Stimulated activated naive CD4-positive, alpha-beta T cell treated with Interleukin-2 at 50 U/mL for 16 hours (primary cell): ENCODE measurements at places on chromosomes 2 and 18.

DNA sequence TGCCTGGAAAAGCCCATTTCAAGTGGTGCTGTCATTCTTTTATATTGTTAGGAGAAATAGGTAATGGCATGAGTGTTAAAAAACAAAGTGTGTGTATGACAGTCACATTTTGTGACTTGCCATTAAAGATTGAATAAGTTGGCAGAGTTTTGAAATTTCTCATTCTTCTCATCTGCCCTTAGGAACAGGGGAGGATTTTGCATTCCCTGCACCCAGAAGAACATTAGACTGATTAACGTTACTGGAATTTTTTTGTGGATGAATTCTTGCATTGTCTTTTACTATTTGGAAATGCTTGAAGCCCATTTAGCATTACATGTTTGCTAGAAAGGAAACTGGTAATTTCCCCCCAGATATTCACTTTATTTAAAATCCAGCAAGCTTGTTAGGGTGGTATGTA is 162.2 kb downstream of the BABAM2 start:
- DNase-seq = no peak

DNA sequence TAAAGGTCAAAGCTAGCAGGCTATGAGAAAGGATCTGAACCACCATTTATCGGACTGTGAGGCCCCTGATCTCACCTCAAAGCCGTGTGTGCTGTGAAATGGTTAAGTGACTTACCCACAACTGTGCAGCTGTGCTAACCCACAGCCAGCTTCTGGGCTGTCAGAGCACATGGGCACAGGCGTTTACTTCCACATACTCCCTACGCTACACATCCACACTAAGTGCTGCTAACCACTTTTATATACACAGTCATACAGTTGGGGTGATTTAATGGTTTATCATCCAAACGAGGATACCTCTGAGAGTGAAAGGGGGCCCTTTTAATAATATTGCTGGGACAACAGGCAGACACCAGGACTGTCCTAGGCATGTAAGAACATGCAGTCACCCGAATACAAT is 37.3 kb downstream of the CYRIA start:
- DNase-seq = no peak

DNA sequence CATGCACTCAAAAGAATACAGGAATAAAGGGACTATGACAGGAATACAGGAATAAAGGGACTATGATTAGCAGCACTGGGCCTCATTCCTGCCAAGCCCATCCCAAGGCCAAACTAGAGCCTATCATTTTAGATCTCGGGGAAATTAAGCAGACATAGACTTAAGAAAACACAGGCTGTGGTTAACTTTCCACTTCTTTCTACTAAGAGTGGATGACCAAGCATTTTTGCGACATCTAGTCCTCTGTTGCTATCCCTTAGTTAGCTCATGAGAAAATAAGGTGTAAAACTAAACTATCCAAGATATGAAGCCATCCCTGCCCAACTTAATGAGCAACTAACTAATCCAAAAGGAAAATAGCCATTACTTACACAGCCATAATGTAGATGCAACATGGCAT is 5.9 kb downstream of the LYPD1 start:
- no peak for DNase-seq

- no peak for DNase-seq
Measured at GRCh38 chr2:205646680-205647079, 35.6 kb upstream of the NRP2 start.

DNA sequence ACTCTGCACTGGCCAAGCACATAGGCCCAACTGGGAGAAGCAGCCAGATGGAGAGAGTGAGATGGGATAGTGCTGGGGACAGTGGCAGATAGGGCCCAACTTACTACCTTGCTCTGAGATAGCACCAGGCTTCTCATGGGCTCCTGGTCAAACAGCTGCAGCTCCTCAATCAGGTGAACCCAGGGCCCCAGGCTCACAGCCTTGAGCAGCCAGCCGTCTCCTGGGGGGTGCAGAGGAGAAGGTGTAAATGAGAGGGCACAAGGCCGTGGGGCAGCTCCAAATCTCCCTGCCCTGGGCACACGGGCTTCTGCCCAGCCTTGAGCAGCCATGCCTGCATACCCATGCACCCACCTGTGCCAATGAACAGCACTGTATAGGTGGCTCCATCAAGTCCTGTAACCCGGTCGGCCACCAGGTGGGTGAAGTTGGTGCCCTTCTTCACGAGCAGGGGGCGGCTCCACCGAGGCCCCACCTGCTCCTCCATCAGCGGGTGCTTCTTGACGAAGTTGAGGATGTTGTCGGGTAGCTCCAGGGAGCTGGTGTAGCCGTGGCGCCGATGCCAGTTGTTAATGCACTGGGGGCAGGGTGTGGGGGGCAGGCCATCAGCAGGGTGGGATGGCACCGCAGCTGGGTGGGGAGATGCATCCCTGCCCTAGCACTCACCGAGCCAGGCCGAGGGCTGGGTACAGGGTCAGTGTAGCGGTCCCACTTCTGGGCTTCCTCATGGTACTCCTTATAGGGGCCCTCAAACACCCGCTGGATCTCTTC is 5.9 kb upstream of the ANKRD39 start:
- DNase-seq = no peak

DNA sequence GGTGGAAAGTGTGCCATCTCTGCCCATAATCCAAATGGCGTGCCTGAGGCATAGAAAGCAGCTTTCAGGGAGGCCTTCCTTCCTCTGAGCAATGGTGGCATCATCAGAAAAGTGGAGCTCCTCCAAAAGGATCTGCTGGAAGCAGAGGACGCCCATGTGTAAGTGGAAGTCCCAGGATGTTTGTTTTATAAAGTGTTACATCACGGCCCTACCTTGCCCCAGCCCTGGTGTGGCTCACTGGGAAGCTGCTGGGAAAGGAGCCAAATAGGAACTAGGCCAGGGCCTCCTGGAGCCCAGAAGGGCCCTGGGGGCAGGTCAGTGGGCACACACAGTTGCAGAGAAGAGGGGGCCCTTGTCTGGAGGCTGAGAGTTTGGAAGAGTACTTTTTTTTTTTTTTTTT is 4.2 kb upstream of the ODC1 start:
- no peak for DNase-seq

DNA sequence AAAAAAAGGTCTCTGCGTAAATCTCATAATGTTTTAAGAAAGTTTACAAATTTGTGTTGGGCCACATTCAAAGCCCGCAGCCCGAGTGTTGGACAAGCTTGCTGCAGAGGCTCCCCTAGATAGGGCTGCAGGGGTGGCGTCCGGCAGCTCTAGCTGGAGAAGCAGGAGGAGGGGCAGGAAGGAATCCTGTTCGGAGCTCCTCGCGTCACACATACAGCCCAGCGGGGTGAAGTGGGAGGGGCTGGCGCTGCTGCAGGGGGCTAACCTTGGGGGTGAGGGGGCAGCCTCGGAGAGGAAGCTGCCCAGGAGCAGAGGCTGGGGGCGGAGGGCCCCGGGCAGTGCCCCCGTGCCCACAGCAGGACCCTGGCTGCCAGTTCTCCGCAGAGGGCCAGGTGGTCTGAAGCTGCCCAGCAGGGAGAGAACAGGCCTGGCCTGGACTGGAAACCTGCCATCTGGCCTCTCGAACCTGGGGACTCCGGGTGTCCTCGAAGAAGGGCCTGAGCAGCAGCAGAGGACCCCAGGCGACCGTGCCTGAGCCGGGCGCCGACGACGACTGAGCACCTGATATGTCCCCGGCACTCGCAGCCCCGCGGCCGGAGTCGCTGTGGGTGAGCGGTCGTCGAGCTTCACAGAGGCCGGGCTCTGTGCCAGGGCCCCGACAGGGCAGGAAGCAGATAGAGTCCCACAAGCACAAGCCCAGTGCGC is 2.6 kb upstream of the GPR35 start:
- no peak for DNase-seq

- no peak for DNase-seq
Measured at GRCh38 chr2:186554850-186555671, 34.8 kb upstream of the ITGAV start.

- peak; percentile 28 for DNase-seq
Measured at GRCh38 chr18:76376668-76377358, 118.2 kb downstream of the ZNF516 start.
